ENCODE measurements at places on chromosomes 1 and 21.

DNA sequence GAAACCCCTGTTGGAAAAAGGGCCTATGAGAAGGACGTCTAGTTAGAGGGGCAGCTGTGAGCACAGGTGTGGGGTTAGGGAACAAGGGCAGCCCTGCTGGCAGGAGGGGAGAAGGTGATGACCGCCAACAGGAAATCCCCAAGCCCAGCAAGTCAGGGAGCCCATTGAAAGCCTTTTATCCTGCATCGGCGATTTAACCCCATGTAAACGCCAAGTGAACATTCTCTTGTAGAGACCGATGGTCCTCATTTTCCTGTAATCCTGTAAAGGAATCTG lies 1.1 kb upstream of the BSND start:
- DNase-seq: no peak

DNA sequence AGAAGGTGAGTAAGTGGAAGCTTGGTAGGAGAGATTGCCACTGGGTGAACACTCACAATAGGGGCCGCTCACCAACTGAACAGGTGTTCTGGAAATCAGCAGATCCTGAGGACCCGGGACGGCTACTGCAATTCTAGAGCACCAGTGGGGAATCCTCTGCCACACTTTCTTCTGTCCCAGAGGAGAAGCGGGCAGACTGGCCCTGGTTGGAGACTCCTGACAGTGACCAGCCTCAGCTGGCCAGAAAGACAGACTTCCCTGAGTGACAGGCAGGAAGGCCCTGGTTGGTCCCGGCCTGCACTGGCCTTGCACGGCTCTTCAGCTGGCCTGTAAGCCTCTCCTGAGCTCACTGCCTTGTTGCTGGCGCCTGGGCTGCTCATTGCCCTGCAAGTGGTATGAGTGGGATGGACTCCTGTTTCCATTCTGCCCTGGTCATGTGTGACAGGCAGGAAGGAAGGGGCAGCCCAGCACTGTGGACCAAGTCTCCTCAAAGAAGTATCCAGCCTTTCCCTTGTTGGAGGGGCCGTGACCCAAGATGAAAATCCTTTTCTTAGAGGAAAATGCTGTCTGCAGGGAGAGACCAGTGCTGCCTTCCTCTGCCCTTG lies 34.5 kb downstream of the MAN1C1 start:
- DNase-seq: no peak

DNA sequence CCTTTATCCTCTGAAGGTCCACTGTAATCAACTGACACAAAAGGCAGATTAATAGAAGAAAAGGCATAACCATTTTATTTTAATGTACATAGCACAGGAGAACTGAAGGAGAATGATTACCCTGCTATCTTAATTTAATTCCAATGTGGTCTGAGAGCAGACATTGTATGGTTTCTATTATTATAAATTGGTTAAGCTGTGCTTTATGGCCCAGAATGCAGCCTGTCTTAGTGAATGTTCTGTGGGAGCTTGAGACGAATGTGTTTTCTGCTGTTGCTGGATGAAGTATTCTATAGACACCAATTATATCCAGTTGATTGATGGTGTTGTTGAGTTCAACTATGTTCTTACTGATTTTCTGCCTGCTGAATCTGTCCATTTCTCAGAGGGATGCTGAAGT lies 25.0 kb upstream of the SLC2A1 start:
- DNase-seq: no peak

DNA sequence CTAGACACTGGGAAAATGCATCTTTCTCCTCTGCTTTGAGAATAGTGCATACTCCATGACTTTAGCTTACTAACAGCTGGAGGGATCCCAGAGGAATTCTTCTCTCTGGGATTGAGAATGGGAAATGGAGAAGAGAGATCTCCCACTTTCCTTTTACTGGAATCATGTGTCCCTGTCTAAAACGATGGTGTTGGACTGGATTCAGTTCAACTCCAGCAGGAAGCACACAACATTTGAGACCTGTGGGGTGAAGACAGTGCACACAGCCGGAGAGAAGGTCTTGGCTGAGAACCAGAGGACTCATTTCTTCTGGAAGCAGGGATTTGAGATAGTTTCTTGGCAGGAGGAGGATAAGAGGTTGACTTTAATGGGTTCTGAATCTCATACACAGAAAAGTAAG lies 58.7 kb downstream of the TRABD2B start:
- DNase-seq: no peak

- no peak for DNase-seq
Observed at GRCh38 chr1:174116042-174116441, 43.3 kb upstream of the RABGAP1L start.

- DNase-seq: no peak
Observed at GRCh38 chr1:86273066-86273465, 116.5 kb upstream of the COL24A1 start.

- no peak for DNase-seq
Observed at GRCh38 chr1:991895-992294, 8.0 kb downstream of the HES4 start.

- no peak for DNase-seq
Observed at GRCh38 chr21:39610703-39611102, 2.0 kb upstream of the B3GALT5 start.

- DNase-seq: no peak
Observed at GRCh38 chr21:14985306-14985705, 79.5 kb downstream of the NRIP1 start.

DNA sequence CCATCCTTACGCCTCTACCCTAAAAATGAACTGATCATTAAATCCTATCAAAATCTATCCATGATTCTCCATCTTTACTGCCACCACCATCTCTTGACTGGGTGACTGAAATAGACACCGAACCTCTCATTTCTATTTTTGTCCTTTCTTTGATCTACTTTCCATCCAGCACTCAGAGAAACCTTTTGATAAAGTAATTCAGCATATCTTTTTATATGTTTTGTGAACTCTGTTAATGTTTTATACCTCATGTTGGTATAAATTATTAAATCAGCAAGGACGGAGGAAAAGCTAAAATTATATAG lies 13.0 kb downstream of the PCNX2 start:
- no peak for DNase-seq

DNA sequence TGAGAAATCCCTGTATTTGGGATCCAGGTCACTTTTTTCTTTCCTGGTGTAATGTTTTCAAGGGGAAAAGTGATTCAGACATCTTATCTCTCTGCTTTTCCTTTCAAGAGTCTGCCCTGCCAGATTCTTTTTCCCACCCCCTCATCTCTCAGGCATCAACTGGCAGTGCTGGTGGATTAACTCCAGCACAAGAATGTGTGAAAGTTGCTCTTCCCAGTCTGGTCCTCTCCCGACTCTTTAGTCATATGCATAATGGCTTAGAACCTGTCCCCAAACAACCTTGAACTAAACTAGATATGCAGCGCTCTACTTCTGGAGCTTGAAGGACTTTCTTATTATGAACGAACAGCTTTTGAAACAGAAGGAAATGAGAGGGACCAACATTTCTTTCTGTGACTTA lies 88.5 kb downstream of the SLC44A5 start:
- no peak for DNase-seq

- DNase-seq: no peak
Observed at GRCh38 chr1:53593758-53594380, 134.7 kb downstream of the DMRTB1 start.

DNA sequence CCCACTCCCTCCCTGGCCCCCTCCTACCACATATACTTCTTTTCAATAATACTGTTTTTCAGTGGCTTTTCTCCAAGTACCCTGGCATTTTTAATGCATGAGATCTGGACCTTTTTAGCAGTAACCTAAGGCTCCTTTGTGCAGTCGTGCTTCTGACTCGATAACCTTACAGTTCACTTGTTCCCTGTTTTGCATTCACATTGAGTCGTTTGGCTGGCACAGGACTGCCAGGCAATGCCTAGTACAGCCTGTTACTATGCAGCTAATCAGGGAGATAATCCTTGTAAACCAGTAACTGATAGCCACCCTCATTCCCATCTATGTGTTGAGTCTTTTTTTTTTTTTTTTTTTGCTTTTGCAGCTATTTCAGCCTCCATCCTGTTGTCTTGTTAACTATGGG lies 3.7 kb downstream of the ATP1B1 start:
- DNase-seq: no peak

- DNase-seq: no peak
Observed at GRCh38 chr1:224670506-224670905, 54.4 kb downstream of the CNIH3 start.

Measured in GF-D8 (cell line).